Ecto neural progenitor cell (in vitro differentiated cells): ENCODE measurements at places on chromosomes 7 and 10.
A peak's percentile ranks its signal among the peaks of the same experiment; 100 is the strongest.

DNA sequence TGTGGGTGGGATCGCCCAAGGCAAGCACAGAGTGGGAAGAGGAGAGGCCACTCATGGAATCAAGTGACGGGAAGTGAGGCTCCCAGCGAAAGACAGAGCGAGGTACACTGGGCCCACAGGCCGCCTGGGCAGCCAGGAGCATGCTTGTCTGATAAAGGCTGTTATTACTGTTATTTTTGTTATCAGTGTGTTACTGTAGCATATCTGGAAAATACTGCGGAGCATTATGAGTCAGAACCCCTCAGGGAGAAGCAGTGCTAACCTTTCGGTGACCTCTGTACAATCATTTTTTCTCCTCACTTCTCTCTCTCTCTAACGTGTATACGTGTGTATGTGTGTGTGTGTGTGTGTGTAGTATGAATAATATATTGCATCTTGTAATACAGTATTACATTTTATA lies 3.8 kb upstream of the TCERG1L start:
- no peak for DNase-seq

GRCh38 chr7:100964630-100965029 lies 4.7 kb upstream of the MUC12 start:
- DNase-seq: peak; percentile 55

- no peak for DNase-seq
Measured at GRCh38 chr7:27863880-27864279, 123.9 kb downstream of the TAX1BP1 start.

- DNase-seq: no peak
Measured at GRCh38 chr7:40165216-40165615, 30.4 kb downstream of the SUGCT start.

- no peak for DNase-seq
Measured at GRCh38 chr7:142581341-142581740, 167.9 kb upstream of the PRSS1 start.

- no peak for DNase-seq
Measured at GRCh38 chr7:18429547-18429946, 66.0 kb upstream of the HDAC9 start.

DNA sequence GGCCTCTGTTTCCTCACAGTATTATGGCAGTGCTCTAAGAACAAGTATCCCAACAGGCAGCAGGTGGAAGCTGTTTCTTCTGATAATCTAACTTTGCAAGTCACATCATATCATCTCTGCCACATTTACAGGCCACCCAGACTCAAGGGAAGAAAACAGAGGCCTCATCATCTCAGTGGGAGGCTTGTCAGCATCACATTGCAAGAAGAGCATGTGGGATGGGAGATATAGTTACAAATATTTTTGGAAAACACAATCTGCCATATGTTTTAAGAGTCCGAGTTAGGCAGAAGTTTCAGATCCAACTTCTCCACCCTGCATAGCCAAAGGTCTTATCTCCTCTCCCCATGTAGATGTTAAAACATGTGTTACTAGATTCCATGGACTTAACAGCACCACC lies 130.4 kb upstream of the PDE1C start:
- no peak for DNase-seq

DNA sequence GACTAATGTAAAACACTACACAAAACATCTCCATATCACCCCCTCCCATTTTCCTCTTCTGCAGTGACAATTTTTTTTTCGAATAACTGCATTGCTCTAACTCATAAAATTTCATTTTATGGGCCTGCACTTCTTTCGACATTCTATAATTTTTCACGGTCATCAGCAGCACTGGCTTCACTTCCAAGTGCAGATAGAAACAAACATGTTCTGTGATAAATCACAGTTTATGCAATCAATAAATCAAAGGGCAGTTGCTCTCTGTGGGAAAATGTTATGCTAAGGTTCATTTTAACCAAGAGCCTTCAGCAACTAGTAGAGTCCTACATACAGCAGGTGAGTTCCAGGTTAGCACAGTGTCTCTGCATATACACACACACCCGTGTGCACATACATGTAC lies 100.1 kb downstream of the GPAM start:
- DNase-seq: no peak

- no peak for DNase-seq
Measured at GRCh38 chr7:100107125-100107737, 5.8 kb downstream of the AP4M1 start.

DNA sequence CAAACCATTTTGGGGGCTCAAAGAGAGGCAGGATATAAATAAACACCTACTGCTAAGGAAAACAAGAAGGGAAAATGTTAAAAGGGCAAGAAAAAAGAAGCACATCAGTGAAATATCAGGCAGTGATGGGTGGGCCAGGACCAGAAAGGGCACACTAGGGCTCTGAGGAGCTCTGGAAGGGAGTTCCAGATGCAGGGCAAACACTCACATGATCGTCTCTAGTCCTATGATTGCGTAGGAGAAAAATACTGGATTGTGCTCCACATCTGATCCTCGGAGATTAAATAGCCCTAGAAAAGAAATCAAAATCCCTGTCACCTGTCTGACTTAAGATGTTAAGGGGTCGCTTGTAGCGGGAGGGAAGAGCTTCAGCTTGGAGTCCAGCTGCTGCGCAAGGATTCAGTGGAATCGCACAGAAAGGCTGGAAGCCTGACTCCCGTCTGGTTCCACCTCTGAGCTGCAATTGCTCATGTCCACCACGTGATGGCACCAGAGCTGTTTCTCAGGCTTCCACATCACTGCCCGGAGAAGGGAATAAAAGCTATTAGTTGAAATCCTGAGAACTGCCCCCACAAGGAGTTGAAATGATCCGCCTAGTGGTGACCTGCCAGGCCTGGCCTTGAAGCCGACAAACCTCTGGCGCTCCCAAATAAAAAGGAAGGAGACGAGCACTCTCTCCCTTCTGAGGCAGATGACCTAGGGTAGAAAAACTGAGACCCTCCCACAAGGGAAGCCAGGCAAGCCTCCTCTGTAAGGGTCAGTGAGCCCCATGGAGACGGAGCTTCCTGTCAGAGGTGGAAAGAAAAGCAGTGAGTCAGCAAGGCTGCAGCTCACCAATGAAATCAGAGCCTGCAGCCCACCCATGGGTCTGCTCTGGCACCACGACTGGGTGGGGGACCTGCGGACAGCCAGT lies 39.2 kb downstream of the XPNPEP1 start:
- DNase-seq: peak; percentile 88

DNA sequence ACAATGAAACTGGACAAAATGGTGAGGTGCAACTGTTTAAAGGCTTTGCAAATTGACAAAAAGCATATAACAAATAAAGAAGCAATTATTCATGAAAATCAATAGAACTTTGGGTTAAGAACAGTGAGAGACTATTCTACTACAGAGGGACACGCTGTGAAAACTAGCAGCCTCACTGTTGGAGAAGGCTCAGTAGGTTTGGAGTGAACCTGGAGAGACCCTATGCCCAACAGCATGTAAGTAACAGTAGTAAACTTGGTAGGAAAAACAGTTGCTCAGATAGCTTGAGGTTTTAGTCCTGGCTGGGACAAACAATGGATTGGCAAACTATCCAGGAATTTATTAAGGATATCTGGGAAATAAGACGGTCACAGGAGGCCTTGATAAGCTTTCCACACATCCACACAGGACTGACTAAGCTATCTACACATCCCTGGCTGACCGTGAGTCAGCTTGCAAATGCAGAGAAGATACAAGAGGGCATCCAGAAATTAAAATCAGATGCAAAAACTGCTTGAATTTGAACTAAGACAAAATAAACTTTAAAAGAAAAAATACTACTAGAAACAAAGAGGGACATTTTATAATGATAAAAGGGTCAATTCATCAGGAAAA lies 15.9 kb downstream of the FAM149B1 start:
- no peak for DNase-seq

GRCh38 chr10:18231480-18231879 lies 91.3 kb downstream of the CACNB2 start:
- no peak for DNase-seq

- DNase-seq: no peak
Measured at GRCh38 chr7:20276705-20277472, 53.8 kb upstream of the ITGB8 start.

- DNase-seq: no peak
Measured at GRCh38 chr7:133030346-133030745, 51.5 kb downstream of the CHCHD3 start.

- no peak for DNase-seq
Measured at GRCh38 chr10:74752371-74753040, 73.9 kb upstream of the KAT6B start.

- DNase-seq: no peak
Measured at GRCh38 chr10:16367621-16368292, 69.1 kb upstream of the PTER start.

DNA sequence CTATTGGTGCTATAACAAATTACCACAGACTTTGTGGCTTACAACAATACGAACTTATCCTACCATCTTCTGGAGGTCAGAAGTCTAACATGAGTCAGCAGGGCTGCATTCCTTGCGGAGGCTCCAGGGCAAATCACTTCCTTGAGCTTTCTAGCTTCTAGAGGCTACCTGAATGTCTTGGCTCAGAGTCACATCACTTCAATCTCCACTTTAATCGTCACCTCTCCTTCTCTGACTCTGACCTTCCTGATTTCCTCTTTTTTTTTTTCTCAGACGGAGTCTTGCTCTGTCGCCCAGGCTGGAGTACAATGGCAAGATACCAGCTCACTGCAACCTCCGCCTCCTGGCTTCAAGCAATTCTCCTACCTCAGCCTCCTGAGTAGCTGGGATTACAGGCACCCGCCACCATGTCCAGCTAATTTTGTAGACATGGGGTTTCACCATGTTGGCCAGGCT lies 44.6 kb upstream of the ANAPC16 start:
- DNase-seq: no peak

- no peak for DNase-seq
Measured at GRCh38 chr7:38232502-38233366, 40.7 kb downstream of the TARP start.

GRCh38 chr10:43938810-43939209 lies 290.1 kb upstream of the ZNF32 start:
- no peak for DNase-seq

DNA sequence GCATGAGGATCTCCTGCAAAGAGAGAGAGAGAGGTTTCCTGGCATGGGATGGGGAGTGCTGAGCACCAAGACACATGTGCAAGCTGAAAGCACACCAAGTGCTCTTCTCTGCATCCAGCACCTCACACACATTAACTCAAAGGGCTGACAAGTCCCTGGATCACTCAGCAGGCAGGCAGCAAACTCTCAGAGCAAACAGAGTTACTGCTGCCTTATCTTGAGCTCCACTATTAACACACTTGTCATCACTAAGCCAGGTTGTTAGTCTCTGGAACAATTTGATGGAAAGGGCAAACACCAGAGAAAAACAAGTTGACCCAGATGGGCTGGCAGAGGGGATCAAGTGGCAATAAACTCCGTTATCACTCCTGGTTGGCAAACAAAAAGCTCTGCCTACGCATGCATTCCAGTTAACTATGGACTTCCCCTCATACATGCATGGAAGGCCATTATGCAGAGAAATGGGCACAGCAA lies 349.9 kb downstream of the KCNMA1 start:
- no peak for DNase-seq

DNA sequence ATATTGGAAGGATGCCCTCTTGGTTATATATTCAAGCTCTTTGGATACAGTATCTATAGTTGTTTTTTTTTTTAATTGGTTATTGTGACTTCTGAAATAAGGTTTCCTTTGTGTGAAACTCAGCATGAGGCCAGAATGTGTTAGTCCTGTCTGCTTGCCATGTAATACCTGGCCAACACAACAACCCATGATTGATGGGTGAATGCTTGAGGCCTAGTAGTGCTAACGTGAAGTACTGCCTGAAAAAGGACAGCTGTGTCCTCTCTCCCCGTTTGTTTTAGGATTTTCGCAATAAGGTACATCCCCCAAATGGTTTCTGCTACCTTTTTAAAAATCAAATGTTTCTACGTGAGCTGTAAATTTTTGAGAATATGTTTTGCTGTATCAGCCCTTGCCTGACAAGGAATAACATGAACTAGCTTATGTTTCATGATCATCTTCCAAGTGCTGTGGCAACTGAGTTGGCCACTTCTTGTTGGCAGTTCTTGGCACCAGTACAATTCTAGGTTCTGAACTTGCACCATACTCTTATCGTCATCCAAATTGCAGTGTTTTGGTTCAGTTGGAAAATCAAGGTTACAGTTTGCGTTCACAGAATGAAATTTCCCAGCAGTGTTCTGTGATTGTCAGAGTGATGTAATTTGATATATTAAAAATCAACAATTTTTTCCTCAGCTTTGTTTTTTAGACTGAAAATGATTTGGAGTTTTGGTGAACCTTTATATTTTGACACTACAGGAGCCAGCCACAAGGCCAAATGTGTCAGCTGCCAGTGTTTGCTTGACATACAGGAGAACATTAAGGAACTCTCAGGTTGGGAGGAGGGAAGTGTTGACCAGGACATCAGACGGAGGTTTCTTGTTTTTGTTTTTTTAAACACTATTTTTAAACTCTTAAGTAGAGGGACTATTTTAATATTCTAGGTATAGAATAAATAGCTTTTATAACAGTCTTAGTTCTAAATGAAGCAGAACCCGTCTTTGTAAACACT lies 13.5 kb upstream of the ASCC1 start:
- no peak for DNase-seq

DNA sequence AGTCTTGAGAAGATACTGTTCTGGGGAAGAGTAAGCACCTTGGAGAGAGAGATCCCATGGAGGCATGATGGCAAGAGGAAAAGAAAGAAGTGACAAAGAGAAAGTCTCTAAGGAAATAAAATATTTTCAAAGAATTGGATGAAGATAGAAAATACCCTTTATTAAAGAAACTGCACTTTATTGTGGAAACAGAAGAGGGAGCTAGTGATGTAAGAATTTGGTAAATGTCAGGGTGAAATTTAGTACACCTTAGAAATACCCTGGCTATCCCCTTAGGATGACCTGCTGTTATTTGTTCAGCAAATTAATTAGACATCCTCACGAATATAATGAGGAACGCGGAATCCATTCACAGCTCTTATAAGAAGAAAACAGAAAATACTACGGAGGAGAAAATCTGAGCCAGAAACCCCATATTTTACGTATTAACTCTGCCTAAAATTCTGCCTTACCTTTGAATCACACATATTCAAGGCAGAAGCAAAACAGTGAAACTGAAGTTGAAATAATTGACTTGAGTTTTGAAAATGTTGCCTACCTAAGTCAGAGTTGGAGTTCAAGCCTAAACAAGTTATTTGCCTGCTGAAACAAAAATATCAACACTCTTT lies 90.7 kb downstream of the TFPI2 start:
- DNase-seq: no peak

DNA sequence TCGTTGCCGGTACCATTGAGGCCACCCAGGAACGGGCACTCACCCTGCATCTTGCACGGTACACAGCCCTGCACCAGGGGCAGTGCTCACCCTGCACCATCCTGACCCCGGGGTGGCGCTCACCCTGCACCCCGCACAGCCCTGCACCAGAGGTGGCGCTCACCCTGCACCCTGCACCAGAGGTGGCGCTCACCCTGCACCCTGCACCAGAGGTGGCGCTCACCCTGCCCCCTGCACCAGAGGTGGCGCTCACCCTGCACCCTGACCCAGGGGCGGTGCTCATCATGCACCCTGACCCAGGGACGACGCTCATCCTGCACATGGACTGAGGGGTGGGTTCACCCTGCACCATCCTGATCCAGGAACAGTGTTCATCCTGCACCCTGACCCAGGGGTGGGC lies 6.4 kb downstream of the TUBGCP2 start:
- no peak for DNase-seq
